Brain pericyte (primary cell): ENCODE measurements at places on chromosomes 11 and 22.

DNA sequence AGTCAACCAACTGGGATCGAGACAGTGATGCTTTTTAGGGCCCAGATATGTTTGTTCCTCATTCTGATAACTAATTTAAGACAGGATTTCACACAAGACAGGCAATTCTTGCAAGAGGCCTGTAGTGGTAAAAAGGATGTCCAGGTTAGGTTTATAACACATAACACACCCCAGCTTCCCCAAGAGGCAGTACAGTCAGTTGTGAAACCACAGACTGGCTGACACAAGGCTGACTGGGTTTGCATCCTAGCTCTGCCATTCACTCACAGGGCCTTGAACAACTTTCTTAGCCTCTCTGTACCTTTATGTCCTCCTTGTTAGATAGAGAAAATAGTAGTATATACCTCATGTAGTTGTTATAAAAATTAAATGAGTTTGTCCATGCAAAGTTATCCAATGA, 55.0 kb upstream of the PTH start:
- no peak for DNase-seq

- DNase-seq = no peak
These were observed 6.3 kb downstream of the DEAF1 start for GRCh38 chr11:688681-689080.

DNA sequence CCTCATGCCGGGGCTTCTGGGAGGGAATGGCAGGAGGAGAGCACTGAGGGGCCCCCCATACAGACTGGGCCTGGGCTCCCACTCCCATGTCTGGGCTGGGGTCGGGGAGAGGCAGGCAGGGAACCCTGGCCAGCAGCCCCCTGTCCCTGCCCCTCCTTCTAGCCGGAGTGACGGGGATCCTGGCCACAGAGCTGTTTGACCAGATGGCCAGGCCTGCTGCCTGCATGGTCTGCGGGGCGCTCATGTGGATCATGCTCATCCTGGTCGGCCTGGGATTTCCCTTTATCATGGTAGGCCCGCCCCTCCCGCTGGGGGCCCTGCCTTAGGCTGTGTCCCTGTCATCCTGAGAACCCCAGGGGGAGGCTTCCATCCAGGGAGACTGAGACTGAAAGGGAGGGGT, 10.0 kb upstream of the MIF start:
- DNase-seq = no peak

GRCh38 chr22:26330971-26331625, 98.0 kb upstream of the ASPHD2 start:
- DNase-seq = no peak

DNA sequence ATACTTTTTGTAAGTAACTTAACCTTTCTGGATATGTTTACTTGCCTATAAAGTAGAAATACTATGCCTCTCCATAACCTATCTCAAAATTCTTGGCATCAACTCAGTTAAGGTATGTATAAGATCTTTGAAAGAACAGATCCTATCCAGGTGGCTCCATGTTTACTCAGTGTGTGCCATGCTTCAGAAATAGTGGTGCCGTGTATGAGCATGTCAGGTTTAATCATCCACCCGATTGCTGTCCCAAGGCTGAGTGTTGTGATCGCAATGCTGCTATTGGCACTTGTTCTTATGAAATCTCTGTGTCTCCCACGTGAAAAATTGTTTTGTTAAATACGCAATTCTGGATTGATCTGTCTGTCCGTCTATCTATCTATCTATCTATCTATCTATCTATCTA, 85.9 kb upstream of the SNX19 start:
- no peak for DNase-seq

DNA sequence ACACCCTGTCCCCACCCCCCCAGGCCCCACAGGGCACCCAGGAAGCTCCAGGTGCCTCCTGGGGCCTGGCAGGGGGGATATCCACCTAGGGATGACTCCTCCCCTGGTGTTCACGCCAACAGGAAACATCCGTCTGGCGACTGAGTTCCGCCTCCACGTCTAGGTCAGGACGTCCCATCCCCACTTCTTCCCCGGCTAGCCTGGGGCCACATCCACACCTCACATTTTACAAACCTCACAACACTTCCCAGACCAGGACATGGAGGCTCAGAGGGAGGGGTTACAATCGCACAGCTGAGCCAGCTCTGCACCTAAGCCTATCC, 21.0 kb downstream of the MAFF start:
- no peak for DNase-seq

GRCh38 chr22:23062616-23063538, 7.4 kb upstream of the GNAZ start:
- DNase-seq = no peak

DNA sequence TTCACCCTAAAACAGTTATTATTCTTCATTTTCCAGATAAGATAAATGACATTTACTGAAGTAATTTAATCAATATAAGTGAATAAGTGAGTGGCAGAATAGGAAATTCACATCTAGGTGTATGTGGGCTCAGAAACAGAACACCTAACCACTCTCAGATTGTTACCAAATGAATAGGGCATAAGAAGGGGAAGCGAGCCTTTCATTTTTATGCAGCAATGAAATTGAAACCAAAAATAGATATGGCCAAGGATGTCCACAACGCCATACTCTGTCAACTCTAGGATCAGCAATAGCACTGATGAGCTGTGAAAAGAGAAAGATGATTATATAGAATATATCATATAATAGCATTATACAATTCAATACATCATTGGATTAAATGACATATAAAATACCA, 398.1 kb upstream of the API5 start:
- DNase-seq = no peak

DNA sequence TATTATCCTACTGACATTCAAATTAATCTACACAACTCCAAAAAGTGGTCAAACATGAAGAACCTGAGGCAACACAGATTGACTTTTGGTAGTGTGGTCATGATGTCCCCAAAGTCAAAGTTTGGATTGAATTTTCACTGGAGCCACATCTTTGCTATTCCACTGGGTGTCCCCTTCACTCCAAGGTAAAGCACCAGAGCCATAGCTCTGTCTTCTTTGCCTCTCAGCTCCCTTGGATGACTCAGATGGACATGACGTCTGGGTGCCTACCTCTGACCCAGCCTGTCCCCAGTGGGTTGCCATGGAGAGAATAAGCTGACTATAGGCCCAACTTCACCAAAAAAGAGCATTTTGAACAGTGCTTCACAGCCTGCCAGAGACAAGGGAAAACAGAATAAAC, 57.4 kb upstream of the ARHGAP42 start:
- DNase-seq = no peak

- no peak for DNase-seq
These were observed 159.9 kb downstream of the TTC17 start for GRCh38 chr11:43518408-43519160.

GRCh38 chr22:42636506-42636905, 3.9 kb downstream of the ATP5MGL start:
- no peak for DNase-seq

DNA sequence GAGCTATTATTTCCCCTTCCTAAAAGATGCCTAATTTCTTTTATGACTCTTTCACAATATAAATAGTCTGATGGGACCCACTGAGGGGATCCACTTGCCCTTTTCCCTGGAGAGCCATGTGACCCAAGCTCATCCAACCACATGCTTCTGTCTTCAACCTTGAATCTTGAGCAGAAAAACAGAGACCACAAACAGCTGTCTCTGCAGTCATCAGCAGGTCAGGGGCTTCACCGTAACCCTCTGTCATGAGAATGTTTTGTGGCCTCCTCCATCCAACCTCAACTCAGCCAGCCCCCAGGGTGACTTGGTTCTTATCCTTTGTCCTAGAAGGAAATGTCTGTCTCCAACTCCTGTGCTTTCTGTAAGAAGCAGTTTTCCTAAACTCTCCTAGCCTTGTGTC, 129.6 kb upstream of the POU2AF2 start:
- DNase-seq = no peak

GRCh38 chr11:16169956-16170847, 186.1 kb downstream of the SOX6 start:
- no peak for DNase-seq

- no peak for DNase-seq
These were observed 30.4 kb downstream of the KCNJ4 start for GRCh38 chr22:38424525-38425080.

- DNase-seq = no peak
These were observed 88.2 kb downstream of the SWAP70 start for GRCh38 chr11:9752091-9752490.

- no peak for DNase-seq
These were observed 9.4 kb upstream of the NPTXR start for GRCh38 chr22:38853196-38853651.

DNA sequence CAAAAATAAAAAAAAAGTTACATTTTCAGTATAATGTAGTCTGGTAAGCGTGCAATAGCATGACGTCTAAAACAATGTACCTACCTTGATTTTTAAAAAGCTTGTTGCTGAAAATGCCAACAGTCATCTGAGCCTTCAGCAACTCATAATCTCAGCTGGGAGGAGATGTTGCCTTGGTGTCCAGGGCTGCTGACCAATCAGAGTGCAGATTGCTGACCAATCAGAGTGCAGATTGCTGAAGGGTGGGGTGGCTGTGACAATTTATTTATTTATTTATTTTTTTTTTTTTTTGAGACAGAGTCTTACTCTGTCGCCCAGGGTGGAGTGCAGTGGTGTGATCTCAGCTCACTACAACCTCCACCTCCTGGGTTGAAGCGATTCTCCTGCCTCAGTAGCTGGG, 17.8 kb downstream of the ZBED4 start:
- no peak for DNase-seq

DNA sequence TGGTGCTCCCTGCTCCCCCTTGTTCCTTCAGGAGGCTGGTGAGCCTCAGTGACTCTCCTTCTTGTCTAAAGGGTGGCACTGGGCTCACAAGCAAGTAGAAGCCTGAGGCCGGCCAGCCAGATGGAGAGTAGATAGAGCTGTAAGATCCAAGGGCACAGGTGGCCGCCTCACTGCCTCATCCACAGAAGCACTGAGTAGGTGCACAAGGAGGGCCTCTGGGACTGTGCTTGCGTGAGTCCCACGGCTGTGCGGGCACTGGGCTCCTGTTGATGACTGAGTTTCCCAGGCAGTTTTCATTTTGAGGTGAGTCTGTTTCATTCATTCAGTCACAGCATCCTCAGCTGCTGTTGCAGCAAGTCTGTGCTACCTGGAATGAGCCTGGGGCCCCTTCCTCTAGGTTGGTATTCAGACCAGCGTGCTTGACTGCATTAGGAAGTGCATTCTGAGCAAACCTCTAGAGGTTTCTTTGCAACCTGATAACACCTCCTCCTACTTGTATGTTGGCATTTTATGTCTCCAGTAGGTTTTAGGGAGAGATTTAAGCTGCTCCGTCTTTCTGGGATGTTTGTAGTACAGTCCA, 184.0 kb downstream of the TBC1D22A start:
- no peak for DNase-seq

GRCh38 chr22:29093030-29093429, 20.2 kb downstream of the KREMEN1 start:
- DNase-seq = no peak

DNA sequence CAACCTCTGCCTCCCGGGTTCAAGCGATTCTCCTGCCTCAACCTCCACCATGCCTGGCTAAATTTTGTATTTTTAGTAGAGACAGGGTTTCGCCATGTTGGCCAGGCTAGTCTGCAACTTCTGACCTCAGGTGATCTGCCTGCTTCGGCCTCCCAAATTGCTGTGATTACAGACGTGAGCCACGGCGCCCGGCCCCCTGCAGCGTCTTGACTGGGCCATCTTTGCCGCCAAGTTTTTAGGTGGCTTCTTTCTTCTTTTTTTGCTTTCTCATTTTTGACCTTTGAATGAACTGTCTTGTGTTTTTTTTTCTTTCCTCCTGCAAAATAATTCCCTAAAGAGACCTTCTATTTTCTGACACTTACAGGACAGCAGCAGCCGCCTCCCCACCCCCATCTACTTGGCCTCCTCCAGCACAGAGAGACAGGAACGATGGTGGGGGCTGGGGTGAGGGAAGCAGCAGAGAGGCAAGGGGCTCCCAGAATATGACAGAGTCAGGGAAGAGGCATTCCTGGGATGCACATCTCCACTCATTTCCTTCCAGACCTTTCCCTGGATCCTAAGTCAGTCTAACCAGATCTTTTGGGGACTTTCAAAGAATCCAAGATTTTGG, 92.6 kb upstream of the ALX4 start:
- no peak for DNase-seq

DNA sequence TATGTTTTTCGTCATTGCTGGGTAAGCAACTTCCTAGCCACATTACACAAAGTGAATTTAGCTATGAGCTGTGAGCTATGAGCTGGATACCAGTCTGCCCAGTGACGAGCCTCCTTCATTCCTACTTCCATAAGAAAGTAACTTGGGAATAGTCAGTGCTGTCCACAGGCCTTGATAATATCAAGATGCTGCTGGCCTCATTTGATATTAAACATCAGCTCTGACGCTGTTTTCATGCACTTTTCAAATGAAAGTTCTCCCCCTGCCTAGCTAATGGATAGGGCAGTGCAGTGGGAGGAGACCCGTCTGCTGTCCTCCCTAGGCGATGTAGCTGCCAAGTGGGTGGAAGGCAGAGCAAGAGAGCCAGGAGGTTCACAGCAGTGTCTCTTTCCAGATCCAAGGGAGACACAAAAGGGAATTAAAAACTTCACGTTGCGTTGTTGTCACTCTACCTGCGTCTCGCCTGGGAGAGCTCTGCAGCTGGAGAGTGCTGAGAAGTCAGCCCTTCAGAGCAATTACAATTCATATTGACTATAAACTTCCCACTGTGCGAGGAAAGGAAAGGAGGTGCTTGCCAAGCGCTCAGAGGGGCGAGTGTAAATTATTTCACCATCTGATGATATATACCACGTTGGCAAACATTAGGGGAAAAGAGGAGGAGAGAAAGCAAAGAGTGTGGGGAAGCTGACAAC, 861.4 kb downstream of the NTM start:
- DNase-seq = no peak

DNA sequence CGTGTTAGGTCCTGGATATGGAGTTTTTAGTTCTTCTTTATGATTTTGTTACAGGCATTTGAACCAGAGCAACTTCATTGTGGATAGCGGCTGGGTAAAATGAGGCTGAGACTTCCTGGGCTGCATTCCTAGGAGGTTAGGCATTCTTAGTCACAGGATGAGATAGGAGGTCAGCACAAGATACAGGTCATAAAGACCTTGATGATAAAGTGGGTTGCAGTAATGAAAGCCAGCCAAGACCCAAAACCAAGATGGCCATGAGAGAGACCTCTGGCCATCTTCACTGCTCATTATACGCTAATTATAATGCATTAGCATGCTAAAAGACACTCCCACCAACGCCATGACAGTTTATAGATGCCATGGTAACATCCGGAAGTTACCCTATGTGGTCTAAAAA, 23.4 kb upstream of the CLMP start:
- no peak for DNase-seq

- DNase-seq = no peak
These were observed 232.0 kb upstream of the ZBED5 start for GRCh38 chr11:11089805-11090204.

- no peak for DNase-seq
These were observed 84.4 kb downstream of the OR5AK2 start for GRCh38 chr11:57073128-57073527.

GRCh38 chr11:128316541-128317227, 270.7 kb downstream of the ETS1 start:
- no peak for DNase-seq

- no peak for DNase-seq
These were observed 3.8 kb downstream of the TIMM8B start for GRCh38 chr11:112082729-112083128.

- DNase-seq = no peak
These were observed 2.5 kb downstream of the DBX1 start for GRCh38 chr11:20157728-20158127.
